ENCODE measurements at places on chromosomes 2 and 18.

DNA sequence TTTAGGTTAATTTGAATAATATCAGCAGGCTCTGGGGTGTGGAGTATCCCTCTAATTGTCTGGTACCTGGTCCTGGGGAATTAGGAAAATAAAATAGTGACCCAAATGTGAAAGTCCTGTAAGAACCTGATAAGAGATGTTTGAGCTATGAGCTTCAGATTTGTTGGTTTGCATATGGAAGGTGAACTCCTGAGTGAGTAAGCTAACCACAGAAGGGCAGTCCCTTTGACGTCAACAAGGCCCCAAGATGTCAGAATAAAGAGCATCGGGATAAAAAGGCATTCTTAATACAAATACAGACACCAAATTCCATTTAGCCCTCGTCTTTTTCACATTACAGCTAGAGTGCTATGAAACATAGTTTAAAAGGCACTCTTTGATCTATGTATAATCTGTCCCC, 1366.3 kb upstream of the TMEFF2 start:
- DNase-seq = no peak

GRCh38 chr2:152609699-152610098, 107.6 kb downstream of the PRPF40A start:
- DNase-seq = no peak

- no peak for DNase-seq
These were observed at the start of gene IL18RAP for GRCh38 chr2:102422910-102423309. IL18RAP (plus strand) TSS chr2:102423160; CDS start chr2:102423278, 118 bp downstream.

- DNase-seq = no peak
These were observed 60.4 kb upstream of the SLC8A1 start for GRCh38 chr2:40512256-40512655.

GRCh38 chr2:119756837-119757236, 2.9 kb upstream of the PTPN4 start:
- no peak for DNase-seq

GRCh38 chr2:127362971-127363370, 24.8 kb downstream of the MAP3K2 start:
- DNase-seq = no peak

GRCh38 chr2:226800941-226801784, 1.5 kb upstream of the IRS1 start:
- no peak for DNase-seq

- DNase-seq = no peak
These were observed 167.6 kb downstream of the FAM210A start for GRCh38 chr18:13558790-13559189.

DNA sequence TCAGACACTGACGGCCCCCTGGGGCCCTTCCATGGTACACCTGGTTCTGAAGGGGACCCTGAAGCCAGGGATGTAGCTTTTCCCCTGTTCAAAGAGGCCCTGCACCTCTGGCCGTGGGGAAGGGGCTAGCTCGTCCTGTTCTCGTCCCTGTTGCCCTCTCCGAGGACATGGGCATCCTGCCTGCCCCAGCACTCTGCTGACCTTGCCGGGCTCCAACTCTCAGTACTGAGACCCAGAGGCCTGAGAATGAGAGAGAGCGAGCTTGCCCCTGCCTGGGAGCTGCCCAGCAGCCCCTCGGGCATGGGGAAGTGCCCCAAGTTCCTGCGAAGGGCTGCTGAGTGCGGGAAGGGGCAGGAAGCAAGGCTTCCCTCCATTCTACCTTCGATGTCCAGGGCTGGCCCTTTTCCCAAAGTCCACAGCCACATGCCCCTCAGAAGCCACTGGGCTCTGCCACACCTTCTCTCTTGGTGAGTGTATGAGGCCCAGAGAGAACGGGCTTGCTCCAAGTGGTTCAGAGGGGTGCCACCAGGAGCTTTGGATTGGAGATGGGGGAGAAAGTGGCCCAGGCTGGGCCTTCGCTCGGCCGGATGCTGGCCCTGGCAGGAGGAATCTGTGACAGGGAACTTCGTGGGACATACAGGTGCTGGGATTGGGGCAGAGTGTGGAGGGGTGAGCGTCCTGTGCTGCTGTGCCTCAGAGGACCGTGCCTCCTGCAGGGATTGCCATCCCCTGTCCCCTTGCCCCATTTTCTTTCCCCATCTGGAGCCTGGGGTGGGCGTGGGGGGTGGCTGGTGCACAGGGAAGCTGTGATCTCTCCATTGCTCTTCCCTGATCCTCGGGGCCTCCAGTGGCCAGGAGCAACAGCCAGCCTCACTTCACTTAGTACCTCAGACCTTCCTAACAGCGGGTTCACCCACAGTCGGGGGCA, 50.8 kb downstream of the KCNIP3 start:
- no peak for DNase-seq

DNA sequence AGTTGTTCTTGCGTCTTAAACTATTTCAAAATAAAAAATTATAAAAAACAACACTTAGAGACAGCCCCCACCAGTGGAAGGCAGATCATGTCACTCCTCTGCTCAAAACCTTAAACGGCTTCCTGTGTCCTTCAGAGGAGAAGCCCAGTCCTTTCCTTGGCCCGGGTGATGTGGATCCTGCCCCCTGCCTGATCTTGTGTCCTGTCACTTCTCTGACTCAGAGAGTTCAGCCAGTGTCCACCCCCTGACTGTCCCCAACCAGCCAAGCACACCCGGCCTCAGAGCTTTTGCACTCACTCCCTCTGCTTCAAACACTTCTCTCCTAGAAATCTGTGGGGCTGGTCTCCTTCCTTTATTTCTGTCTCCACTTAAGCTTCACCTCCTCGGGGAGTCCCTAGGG, 35.4 kb downstream of the TOGARAM2 start:
- no peak for DNase-seq

- DNase-seq = no peak
These were observed 6.1 kb downstream of the TMEM163 start for GRCh38 chr2:134712736-134713135.

- DNase-seq = no peak
These were observed 42.9 kb downstream of the CABYR start for GRCh38 chr18:24181806-24182205.

DNA sequence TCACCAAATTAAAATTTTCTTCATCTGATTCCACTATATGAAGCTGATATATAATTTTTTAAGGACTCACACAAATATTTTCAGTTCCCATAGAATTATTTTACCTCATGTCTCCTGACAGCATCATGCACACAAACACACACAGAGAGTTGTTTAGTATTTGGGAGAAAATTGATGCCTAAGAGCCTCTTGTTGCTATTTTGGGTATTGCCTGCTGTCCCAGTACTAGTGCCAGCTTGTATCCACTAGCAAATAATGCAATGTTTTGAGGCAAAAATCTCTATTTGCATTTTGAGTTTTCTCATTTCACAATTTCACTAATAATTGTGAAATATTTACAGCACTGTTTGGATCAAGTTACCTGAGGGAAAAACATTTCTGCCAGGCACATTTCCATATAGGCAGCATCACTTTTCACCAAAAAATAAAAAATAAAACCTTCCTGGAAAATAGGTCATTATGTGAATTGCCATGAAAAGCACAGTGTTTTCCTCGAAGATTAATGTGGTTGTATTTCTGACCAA, 328.2 kb downstream of the KCNJ3 start:
- DNase-seq = no peak

GRCh38 chr18:62280786-62281185, 44.3 kb upstream of the TNFRSF11A start:
- no peak for DNase-seq

DNA sequence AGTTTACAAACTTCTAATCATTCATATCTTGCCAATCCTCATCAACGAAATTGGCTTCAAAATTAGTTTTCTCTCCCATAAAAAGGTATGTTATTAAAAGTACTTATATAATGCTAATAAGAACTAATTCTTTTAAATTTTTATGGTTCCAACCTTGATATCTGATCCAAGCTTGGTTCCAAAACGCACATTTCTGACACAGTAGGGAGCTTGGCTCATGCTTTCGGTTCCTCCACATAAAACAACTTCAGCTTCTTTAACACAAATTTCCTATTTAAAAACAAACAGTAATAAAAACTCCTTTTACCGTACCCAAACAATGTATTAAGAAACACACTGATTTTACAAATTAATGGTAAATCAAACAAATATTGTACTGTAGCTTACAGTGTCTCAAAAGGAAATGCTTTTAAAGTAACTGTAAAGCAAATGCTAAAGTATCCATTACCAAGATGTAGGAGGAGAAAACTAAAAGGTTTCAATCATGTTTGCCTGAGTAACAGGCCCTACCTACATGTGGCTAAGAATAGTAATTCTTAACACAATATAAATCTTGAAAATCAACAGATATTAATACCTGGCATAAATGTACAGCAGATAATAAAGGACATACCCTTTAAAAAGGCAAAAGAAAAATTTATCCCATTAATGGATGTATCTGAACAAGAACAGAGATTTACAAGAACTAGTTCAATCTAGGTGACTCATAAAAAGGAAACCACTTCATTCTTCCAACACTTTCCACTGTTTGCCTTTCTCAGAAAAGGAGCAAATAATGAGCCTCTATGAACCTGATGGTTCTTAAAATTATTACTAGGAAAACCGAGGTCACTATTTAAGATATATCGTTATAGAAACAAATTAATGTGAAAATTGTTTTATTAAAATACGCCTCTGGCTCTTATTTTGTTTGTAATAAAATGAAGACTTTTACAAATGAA, 17.5 kb downstream of the ACAA2 start:
- no peak for DNase-seq

DNA sequence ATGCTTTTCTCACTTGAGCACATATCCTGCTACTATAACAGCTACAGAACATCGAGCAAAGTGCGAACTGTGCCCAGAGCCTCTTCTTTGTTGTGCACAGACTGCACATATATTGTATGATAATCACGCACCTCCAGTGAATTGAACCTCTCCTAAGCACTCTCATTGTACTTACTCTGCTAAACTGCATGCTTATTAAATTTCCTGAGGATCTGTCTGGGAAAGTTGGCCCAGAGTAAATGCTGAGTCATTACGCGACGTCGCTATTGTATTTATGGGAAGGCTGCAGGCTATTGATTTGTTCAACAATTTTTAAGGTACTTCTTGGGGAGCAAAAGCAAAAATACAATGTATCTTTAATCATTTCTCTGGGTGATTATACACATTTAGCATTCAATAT, 399.6 kb upstream of the DSEL start:
- no peak for DNase-seq

- no peak for DNase-seq
These were observed 11.6 kb downstream of the GALNT5 start for GRCh38 chr2:157269060-157269459.

GRCh38 chr2:207153266-207153975, 12.3 kb downstream of the KLF7 start:
- DNase-seq = no peak

DNA sequence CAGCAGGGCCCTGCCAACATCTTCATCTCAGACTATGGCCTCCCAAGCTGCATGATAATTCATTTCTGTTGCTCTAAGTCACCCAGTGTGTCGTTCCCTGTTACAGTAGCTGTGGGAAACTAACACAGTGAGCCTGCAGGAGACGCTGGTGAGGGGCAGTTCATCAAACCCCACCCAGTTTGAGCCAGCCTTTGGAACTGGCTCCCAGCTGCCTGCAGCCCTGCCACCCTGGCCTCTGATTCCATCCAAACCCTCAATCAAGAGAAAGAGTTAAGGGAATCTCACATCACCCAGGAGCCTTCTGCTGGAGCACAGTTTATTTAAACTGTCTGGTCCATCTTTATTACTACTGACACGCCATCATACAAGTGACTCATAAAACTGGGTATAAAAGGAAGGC, 64.9 kb upstream of the ZCCHC2 start:
- DNase-seq = no peak

DNA sequence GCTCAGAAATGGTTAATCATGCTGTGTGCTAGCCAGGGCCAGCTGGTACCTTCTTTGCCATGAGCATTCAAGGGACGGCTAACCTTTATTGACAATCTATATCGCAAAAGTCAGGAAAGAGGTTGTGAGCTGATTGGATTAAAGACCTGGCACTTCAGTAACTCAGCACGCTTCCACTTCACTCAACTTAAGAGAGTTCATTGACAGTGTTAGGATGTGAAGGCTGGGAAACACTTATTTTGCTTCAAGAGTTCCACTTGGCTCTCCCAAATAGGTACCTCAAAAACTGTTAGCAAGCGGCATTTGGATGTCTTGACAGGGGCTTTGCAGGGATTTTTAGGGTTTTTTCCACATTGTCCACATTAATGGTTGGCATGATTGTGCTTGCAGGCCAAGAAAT, 25.1 kb upstream of the TXNDC2 start:
- no peak for DNase-seq

DNA sequence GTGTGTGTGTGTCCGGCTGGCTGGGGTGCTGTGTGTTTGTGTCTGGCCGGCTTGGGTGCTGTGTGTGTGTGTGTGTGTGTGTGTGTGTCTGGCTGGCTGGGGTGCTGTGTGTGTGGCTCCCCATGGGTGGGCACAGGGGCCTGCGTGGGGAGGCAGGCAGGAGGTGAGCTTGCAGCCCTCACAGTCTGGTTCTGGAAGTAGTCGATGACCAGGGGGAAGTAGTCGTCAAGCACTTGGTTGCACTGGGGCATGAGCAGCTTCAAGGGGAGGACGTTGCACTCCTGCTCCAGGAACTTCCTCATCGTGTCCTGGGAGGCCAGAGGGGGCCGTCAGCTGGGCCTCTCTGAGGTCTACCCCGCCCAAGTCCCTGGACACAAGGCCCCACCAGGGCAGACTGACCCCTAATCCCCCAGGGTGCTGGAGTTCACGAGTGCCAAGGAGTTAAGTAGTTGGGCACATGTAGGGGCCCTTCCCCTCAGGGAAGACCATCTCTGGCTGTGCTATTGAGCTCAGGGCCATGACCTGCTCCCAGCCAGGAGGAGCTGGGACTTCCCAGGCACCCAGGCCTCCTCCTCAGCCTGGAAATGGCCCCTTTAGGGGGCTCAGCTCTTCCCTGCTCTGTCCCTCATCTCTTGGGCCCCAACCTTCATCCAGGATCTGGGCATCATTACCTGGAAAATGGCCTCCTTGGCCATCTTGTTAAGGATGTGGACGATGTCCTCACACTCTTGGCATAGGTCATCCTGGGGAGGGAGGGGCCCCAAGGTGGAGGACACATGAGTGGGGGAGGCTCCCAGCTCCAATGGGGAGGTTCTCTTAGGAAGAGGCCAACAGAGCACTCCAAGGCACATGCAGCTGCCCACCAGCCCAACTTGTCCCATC, 1.3 kb downstream of the SFTPB start:
- DNase-seq = no peak
